ENCODE measurements at places on chromosomes 16 and 17. TPM values are rescaled to one million over a fixed set of nuclear protein-coding genes. Genes with fewer than 3 reads are reported as not detected.

OTOA gene
- total RNA-seq, result not detected

SLC52A1 gene
- total RNA-seq, result 0.11 TPM

TADA2A gene
- total RNA-seq, result 33.2 TPM

- no peak for DNase-seq
Observed at GRCh38 chr17:81930142-81931125, 2.9 kb upstream of the MAFG start.

KRT28 gene
- not detected for total RNA-seq

DNA sequence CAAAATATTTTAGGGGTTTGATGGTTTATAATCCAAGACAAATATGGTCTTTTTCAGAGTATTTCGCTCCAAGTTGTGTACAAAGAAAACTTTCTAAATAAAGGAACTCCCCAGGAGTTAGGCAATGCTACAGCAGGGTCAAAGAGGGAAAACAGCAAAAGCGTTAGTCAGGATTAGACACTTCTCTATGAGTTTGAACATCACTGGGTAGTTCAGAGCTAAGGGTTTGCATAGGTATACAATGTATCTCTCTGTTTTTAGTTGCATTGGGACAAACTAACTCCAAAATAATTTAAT is 34.8 kb downstream of the FAM20A start:
- DNase-seq, result no peak

GRCh38 chr17:5919089-5919488 is 151.1 kb upstream of the WSCD1 start:
- no peak for DNase-seq

GRCh38 chr16:64236316-64236715 is 885.5 kb downstream of the CDH11 start:
- no peak for DNase-seq

PARN gene
- total RNA-seq, result 69.8 TPM

- DNase-seq, result peak; percentile 49
Observed at GRCh38 chr17:63635787-63636186, 13.6 kb downstream of the MAP3K3 start.

DNA sequence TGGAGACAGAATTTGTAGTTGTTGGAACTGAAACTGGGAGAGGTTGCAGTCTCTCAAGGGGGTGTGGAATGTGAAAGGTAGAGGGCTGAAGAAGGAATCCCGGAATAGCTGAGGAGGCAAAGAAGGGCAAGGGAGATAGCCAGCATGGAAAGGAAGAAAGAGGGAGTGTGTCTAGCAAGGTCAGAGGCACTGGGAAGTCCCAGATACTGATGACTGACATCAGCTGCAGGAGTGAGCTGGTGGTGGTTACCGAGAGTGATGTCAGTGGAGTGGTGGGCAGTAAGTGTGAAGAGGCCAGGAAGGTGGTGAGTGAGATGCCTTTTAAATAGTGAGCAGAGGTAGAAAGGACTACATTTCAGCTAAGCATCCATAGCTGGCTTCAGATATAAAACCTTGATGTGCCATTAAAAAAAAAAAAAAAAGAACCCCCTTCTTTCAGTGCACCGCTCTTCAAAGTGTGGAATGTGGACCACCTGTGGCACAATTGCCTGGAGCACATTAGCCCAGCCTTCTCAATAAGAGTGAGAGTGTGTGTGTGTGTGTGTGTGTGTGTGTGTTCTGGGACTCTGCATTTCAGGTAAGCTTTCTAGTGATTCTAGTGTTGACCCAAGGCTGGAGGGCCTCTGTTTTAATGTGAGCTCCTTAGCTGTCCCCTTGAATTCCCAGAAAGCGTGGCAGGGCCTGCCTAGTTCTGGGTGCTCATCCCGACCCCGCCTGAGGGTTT is 8.5 kb downstream of the PRMT7 start:
- DNase-seq, result no peak

LRRC75A gene
- total RNA-seq, result 4.0 TPM

KRTAP4-4 gene
- not detected for total RNA-seq

DNA sequence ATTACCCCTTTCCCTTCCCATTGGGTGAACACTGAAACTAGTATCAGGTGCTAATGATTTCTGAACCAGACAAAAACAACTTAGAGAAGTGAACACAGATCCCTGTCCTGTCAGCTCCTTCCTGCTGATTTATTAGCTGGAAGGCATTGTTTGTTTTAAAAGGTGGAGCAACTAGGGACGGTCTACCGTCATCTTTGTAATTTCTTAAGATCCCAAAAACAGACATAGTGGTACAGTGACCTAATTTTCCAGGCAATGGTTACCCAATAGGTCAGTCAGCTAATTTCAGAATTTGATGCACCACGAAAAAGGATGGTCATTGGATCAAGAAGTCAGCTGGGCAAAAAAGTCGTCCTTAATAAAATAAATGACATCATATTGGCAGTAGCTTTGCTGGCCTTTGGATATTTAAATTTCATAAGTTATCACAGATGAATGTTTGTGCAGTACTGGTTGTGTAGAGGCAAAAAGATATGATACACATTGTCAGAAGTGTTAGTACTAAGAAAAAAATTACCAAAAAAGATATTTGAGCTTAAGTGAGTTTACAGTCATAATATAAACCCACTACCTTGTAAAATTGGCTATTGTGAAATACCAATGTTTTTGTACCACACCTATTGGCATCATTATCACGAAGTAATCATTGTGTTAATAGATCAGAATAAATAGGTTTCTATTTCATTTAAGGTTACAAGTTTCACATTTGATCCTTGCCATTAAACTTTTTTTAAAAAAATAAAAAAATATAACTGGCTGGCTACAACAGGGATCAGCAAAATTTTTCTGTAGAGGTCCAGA is 27.2 kb upstream of the KCNJ16 start:
- DNase-seq, result no peak

DNA sequence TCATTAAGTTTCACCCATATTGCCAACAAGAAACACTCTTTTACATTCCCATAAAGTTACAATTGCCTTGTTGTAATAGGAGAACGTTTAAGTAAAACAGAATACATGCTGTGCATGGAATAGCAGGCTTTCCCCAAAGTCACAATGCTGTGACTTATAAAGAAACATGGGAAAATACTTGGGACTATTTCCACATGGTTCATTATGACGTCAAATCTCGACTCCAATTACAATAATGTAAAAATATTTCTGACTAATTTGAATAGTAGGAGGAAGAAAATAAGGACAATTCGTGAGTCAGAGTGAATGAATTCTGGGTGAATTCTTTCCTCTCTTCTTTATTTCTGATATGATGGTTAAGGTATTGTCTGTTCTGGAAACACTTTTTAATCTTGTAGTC is 52.8 kb downstream of the CDH11 start:
- DNase-seq, result no peak

SUPT6H gene
- total RNA-seq, result 49.2 TPM

DNA sequence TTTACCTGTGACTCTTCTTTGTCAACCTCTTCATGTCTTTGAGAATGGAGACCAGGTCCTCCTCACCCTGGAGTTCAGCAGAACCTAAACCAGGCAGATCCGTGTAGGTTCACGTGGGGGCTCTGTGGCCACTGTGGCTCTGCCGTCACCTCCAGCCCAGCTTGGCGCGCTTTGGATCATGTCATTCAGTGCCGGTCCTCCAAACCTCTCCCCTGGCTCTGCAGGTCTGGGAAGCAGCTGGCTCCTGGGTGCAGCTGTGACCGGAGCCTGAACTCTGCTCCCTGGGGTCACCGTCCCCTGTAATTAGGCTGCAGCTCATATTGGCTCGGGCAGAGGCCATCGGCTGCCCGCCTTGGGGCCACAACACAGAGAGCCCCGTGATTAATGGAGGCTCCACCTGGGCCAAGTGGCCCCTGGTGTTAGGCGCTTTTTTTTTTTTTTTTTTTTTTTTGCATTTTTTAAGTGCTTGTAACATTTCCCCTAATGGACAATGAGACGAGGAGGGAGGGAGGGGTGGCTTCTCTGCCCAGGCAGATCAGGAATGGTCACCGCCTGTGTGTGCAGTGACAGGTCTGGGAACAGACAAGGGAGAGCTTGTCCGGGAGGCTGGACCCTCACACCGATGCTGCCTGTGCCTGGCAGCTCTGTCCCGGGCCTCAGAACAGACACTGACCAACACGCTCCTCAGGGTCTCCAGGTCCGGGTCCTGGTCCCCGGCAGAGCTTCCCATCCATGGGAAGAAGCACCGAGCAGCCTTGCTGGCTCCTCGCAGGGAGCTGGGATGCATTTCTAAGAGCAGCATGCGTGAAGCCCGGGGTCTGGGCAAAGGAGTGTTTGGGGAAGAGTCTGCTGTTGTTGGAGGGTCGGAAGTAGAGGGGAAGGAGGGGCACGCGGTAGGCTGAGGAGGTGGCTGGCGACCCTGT is 247.9 kb downstream of the SEC14L1 start:
- no peak for DNase-seq

DNA sequence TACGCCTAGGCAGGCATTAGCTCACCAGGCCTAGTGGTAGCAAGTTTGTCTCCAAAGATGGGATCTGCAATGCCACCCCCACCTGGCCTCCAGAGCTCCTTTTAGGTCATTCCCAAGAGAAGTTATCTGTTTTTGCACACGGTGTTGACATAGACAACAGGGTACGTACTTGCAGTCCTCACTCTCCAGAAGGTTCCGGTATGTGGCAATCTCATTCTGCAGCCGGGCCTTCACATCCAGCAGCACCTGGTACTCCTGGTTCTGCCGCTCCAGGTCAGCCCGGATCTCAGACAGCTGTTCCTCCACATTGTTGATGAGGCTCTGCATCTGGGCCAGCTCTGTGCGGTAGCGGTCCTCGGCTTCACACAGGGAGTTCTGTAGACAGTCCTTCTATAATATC is 9.8 kb upstream of the KRT31 start:
- DNase-seq, result no peak

UTS2R gene
- total RNA-seq, result 5.3 TPM

INCA1 gene
- 1.2 TPM for total RNA-seq

DNA sequence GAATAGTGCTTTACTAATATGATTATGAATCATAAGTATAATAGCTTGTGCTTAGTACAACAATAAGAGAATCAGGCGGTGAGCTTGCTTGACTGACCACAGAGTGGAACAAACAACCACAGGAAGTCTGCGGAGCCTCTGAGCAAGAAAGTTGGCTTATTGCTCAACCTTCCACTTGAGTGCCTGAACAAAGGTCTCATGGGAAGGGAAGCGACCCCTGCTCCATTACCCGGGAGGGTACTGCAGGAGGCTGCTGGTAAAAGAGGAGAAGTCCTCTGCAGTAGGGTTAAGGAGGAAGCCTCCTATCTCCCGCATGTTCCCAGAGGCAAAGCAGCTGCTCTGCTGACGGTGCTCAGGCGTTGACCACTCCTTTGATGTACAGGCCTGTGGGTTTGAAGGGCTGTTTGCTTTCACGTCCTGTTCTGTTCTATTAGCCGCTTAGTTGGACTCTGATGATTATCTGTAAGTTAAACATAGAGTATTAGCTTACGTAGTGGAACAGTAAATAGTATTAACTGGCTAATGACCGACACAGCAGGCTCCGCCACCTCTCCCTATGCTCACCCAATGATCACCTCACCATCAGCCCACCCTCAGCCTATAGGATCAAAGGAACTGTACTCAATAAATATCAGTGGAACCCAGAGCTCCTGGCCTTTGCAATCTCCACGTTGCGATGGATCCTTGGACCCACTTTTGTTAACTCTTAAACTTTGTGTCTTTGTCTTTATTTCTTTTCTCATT is 17.5 kb downstream of the ALOX15B start:
- DNase-seq, result peak; percentile 31

HES7 gene
- 1.7 TPM for total RNA-seq

- no peak for DNase-seq
Observed at GRCh38 chr16:28145796-28146195, 66.0 kb downstream of the XPO6 start.

DNA sequence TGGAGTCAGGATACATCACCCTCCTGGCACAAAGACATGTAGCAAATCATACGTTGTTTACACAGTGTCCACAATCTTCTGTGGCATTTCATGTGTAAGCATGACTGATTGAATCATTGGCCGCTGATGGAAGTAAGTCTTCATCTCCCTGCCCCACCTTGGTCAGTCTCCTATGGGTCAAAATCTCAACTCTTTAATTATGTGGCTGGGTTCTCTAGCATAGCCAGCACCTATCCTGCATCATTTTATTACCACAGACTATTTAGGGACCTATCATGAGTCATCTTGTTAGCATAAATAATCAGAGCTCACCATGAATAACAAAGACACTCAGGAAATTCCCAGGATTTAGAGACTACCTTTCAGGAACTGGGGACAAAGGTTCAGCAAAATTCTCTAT is 15.9 kb downstream of the TANC2 start:
- no peak for DNase-seq

DNA sequence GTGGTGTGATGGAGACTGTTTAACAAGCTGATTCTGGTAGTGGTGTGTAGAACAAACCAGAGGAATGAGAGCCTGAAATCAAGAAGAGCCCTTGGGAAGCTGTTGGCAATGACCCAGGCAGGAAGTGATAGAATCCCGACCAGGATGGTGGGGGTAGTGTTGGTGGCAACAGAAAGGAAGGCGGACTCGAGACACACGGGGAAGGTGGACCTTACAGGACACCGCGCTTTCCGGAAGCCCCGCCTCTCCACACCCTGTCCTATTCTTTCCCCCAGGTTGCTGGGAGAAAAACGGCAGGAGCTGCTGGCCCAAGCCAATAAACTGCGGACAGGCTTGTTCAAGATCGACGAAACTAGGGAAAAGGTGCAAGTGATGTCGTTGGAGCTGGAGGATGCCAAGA is 30.0 kb upstream of the KDM6B start:
- DNase-seq, result peak; percentile 76

GRCh38 chr17:48247603-48248002 is 140.0 kb downstream of the SNX11 start:
- no peak for DNase-seq

GRCh38 chr16:47359478-47359877 is 101.4 kb downstream of the ITFG1 start:
- DNase-seq, result peak; percentile 56

PRKCA gene
- 19.8 TPM for total RNA-seq

CWC25 gene
- total RNA-seq, result 19.9 TPM

DNA sequence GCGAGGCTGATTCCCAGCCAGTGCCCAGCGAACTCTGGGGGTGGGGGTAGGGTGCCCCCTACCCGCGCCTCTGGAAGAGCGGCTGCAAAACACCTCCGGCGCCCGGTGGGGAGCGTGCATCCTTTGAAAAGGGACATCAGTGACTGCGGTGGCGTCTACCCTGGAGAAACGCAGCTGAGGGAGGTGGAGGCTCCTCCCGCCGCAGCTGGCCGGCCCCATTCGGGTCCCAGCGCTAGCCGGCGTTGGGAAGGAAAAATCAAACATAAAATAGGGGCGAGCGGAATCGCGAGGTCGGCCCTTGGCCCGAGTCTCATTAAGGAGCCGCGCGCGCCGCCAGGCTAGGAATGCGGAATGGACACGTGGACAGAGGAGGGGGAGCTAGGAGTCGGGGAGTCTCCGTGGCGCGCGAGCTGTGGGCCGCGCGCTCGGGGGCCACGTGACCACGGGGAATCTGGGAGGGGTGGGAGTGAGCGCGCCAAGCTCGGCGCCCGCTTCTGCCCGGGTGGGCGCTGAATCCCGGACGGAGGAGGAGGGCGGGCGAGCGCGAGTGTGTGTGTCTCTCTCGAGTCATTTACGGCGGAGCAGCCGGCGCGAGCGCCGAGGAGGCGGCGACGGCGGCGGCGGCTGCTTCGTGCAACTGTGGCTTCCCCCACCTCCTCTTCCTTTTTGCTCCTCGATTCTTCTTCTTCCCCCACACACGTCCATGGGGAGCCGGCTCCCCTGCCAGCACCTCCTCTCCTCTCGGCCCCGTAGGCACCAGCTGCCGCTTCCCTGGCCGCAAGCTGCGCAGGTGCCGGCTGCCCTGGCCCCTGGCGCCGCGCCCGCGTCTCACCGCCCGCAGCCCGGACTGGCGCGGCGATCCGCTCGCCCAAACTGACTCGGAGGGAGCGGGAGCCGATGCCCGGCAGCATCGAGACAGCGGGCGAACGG is at the start of gene TMEM132E:
TMEM132E (plus strand) TSS at position 566 of the 930 bp plus-strand sequence. CDS start 1,495 bp downstream, outside the sequence.
- peak; percentile 69 for DNase-seq

NOG gene
- 1.1 TPM for total RNA-seq
